NCI-H510A treated with DMSO at 0.1 percent for 48 hours (cell line): ENCODE measurements at places on chromosomes 7 and 10.

DNA sequence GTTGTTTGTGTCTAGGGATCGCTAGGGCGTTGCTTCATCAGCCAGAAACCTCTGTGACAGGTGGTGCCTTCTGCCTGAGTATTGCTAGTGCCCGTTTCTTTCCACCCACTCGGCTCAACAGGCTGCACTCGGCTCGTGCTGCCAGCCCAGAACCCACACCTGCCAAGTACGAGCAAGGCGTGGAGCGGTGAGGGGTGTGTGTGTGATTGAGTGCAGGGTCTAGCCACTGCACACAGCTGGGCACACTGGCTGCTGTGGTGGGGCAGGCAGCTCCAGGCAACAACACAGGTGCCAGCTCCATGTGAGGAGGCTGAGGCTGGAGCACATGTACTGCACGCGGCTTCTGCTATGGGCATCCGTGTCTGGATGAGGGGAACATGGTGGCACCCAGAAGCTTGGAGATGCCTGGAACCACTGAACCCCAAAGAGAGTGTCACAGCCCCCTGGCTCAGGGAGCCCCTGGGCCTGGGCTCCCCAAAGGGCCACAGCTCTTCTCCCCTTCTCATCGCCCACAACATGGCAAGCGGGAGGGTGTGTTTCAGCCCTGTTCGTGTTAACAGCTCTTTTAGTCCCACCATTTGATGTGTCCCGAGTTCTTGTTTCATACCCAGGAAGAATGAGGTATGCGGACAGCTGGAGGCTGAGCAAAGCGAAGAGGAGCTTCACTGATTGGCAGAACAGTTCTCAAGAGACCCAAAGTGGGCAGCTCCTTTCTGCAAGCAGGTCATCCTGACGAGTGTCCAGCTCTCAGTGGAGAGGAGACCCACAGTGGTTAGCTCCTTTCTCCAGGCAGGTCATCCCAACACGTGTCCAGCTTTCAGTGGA lies 78.1 kb downstream of the HDAC9 start:
- DNase-seq, result no peak

- no peak for DNase-seq
These were observed 6.7 kb downstream of the EIF4H start for GRCh38 chr7:74180866-74181265.

GRCh38 chr7:7521259-7521658 lies 14.4 kb downstream of the COL28A1 start:
- DNase-seq, result no peak

DNA sequence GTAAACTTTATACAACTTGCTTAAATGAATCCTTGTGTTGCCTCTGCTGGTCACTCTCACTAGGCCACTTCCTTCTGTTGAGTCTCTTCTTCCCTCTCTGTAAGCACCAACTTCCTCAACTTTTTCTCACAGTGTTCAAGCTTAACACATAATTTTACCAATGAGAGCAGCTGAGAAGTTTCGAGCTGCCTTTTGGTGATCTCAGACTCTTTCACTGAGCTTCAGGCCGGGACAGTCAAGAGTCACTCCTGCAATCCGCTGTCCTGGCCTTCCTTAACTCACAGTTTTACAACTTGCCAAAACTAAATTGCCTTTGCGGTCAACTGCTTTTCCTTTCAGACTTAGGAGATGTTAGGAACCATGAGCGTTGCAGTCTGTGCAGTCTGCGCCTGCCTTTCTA lies 47.4 kb downstream of the PRPF18 start:
- no peak for DNase-seq

GRCh38 chr10:129717816-129718547 lies 246.1 kb downstream of the EBF3 start:
- no peak for DNase-seq

DNA sequence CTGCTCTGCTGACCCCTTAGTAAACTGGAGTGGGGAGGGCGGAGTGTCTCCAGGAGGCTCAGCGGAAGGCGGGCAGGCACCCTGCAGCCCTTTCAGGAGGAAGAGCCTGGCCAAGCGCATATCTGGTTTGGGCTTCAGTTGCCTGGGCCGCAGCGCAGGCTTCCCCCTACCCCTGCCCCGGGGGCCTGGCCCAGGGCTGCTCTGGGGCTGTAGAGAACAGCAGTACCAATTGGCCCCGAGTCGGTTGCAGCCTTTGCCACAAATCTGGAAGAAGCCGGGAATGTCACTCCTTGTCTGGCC lies 28.1 kb upstream of the JAKMIP3 start:
- DNase-seq, result no peak

- DNase-seq, result no peak
These were observed 91.3 kb upstream of the STEAP1B start for GRCh38 chr7:22591271-22591670.

DNA sequence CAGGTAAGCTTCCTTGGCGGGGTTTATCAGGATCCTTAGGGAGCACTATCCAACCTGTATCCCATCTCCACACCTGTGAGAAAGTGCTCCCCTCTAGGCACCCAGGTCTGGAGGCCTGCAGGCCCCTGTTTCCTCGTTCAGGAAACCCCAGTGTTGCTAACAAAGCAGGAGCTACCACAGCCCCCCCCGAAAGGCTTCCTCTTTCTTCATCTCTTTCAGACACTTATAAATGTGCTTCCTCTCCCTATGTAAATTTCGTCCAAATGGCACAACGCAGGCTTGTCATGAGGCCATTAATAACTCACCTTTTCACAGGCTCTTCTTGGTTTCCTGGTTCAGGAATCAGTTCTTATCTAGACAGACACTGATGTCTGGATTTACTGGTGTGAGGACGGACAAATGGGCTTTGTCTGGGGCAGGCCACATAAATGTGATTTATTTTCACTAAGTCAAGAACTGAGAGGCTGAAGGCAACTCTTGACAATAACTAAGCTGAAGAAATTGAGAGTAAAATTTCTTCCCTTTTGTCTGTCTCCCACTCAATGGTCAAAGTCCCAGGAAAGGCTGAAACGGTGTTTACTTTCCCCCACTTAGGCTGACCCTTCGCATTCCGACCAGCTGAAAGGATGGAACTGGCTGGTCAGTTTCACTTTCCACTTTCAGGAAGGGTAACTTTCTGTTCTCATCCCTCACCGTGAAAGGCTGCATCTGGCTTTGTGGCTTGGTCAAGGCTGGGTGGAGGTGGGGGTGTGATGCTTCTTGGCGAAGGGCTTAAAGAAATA lies 46.8 kb downstream of the PIK3AP1 start:
- DNase-seq, result no peak
